ENCODE measurements at places on chromosomes 2 and 18.
A peak's percentile ranks its signal among the peaks of the same experiment; 100 is the strongest.

DNA sequence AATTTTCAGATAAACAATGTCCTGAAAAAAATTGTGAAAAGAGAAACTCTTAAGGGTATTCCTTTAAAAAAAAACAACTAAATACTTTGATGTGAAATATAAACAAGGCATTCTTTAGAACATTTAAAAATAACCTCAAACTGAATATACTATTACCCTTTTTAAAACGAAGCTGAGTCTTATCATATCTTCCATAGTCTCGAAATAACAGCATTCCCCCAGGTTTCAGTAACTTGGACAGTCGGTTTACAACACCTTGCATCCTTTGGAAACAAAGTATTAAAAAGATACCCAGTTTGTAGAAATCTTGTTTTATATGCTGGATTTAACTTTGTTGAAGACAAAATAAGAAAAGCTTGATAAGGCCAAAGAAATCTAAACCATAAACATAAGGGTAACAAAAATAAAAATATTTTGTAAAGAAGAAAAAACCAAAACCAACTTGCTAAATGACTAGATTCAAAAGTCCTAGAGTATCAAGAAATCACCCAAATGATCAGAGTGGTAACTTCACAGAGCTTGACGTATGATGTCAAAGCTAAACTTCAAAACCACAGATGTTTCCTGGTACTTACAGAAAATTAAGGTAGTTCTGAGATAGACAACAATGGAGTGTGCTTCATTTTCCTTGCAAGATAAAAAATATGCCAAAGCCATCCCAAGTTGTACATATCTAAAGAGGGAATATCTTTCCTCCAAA is 107.8 kb downstream of the METTL8 start:
- peaks cover 8% of the 10 kb centered on the region for H3K4me1 ChIP-seq
- no peaks in the 10 kb centered on the region for H3K36me3 ChIP-seq
- no peak overlapping the region for H3K4me3 ChIP-seq
- DNase-seq: no peak
- no peaks in the 10 kb centered on the region for H3K27me3 ChIP-seq

GRCh38 chr2:109356324-109357035 is 227.5 kb downstream of the SH3RF3 start:
- no peaks in the 10 kb centered on the region for H3K27me3 ChIP-seq
- H3K27ac ChIP-seq: no peak overlapping the region
- no peak overlapping the region for H3K4me3 ChIP-seq
- peak; percentile 30 for DNase-seq

DNA sequence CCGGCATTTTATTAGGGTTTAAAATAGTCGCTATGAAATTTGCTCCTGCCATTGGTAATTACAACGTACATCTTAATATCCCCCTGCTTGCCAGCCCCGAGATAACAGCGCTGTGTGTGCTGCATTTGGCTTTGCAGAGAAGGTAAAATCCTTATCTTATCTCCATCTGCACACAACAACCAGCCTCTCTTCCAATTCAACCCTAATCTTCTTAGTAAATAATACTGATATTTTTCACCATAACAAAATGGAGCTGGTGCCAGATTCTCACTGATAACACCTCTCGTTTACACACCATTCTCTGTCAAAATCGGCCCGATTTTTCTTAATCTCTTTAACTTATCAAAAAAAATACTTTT is 61.4 kb upstream of the SIX3 start:
- no peak overlapping the region for H3K4me3 ChIP-seq
- H3K27me3 ChIP-seq: no peaks in the 10 kb centered on the region
- H3K27ac ChIP-seq: no peak overlapping the region
- H3K4me1 ChIP-seq: no peaks in the 10 kb centered on the region
- H3K36me3 ChIP-seq: no peaks in the 10 kb centered on the region

DNA sequence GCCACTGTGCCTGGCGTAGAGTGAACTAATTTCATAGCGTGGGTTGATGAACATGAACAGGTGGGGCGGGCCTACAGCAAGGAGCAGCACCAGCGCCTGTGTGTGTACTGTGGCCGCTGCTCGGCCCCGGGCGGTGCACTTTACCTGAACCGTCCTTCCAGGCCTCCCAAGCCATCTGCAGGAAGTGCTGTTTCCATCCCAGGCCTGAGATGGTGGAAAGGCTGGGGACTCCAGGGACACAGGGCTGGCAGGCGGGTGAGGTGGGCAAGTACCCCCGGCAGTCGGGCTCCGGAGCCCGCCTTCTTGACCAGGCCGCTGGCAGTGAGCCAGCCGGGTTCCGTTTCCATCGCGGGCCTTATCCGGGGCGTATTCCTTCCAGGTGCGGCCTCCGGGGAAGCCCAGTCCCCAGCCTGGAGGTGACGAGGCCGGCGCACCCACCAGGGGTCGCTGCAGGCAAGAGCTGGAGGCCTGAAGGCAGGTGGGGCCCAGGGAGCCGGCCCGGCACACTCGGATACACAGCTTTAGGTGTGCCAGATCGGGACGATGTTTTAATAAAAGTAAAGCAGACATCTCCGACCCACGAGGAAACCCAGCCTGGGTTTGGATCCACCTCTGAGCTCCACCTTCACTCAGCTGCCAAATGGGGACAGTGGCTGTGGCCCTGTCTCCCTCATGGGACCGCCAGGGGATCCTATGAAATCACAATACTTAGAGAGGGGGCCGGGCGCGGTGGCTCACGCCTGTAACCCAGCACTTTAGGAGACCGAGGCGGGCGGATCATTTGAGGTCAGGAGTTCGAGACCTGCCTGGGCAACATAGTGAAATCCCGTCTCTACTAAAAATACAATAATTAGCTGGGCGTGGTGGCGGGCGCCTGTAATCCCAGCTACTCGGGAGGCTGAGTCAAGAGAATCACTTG is 22.7 kb upstream of the PDIA6 start:
- no peak overlapping the region for H3K4me3 ChIP-seq
- peak; percentile 61 for DNase-seq
- H3K36me3 ChIP-seq: no peaks in the 10 kb centered on the region
- no peaks in the 10 kb centered on the region for H3K4me1 ChIP-seq

DNA sequence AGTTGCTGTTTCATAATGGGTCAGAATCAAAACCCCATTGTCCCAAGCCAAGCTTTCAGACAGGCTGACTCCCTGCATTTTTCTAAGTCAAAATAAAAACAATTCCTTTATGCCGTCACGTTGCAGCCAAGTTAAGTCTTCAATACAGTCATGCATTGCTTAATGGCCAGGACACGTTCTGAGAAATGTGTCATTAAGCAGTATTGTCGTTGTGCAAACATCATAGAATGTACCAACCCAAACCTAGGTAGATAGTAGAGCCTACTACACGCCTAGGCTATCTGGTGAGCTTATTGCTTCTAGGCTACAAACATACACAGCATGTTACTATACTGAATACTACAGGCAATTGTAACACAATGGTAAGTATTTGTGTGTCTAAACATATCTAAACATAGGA is 160.4 kb upstream of the FOSL2 start:
- no peak for DNase-seq
- H3K36me3 ChIP-seq: no peaks in the 10 kb centered on the region
- peaks cover 5% of the 10 kb centered on the region for H3K4me1 ChIP-seq
- no peaks in the 10 kb centered on the region for H3K27me3 ChIP-seq
- no peak overlapping the region for H3K4me3 ChIP-seq
- no peak overlapping the region for H3K27ac ChIP-seq

Data from SJSA1 (cell line).